Posterior cingulate gyrus (tissue), 11 donors: ENCODE measurements at places on chromosomes 2 and 18.

DNA sequence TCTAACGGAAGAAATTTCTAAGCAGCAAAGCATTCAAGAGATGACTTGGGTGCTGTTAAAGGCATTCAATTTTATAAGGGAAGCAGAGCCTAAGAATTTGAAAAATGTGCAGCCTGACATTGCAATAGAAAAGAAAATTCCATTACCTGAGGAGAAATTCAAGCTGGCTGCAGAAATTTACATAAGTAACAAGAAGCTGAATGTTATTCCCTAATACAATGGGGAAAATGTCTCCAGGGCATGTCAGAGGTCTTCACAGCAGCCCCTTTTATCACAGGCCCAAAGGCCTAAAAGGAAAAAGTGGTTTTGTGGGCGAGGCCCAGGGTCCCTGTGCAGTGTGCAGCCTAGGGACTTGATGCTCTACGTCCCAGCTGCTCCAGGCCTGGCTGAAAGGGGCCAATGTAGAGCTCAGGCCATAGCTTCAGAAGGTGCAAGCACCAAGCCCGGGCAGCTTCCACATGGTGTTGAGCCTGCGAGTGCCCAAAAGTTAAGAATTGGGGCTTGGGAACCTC lies 306.7 kb downstream of the RDH14 start:
- no peak for DNase-seq

- no peak for DNase-seq
These were observed 16.8 kb downstream of the TMEM17 start for GRCh38 chr2:62489162-62489561.

- no peak for DNase-seq
These were observed 628.0 kb downstream of the ZEB2 start for GRCh38 chr2:143891879-143892308.

DNA sequence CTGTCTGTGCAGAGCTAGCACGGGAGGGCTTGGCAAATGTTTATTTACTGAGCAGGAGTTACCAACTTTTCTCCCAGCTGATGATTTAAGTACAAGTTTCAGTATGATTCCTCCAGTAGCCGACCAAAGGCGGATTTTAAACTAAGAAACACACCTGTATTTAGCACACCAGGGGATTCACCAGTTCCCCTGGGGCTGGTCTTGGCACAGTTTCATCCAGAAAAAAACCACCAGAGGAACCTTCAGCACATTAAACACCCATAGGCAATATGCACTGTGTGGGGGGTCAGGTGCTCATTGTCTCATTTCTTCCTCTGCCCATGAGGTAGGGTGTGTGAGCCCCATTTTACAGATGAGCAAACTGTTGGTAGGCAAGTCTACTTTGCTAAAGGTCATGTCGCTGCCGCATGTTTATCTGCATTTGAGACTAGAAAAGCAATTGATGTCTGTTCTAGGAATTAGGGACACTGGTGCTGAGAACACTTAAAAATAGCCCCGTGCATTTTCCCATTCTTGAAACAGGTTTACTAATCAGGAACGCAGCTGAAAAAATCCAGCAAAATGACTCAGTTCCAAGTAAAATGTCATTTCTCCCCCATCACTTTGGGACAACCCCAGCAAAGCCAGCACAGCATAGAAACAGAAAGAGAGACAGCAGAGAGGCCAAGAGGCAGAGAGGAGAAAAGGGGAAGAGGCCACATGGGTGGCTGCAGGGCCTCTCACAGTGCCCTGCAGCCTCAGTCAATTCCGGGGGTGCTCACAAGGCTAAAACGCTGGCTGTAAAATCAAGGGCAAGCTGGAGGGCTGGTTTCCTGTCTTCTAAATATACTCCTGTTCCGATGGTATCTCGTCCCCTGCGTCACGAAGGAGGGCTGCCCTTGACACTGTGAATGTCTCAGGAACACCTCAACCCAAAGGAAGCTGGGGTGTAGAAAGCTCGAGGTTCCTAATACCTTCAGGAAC lies 166.8 kb upstream of the ID2 start:
- no peak for DNase-seq

DNA sequence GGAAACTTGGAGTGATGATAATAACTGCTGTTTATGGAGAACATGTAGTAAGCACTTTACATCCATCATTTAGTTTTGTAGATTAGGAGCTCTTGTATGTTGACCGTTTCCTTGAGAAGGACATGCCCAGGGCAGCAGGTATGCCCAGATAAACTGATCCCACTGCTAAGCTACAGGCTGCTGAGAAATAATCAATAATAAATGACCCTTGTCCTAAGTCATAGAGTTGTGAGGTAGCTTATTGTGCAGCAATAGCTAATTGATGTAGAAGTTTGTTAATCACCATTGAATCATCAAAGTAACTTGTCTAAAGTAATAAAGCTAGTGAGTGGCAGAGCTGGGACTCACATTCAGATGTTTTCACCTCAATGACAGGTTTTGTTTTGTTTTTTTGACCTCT lies 287.2 kb upstream of the CYRIA start:
- no peak for DNase-seq

DNA sequence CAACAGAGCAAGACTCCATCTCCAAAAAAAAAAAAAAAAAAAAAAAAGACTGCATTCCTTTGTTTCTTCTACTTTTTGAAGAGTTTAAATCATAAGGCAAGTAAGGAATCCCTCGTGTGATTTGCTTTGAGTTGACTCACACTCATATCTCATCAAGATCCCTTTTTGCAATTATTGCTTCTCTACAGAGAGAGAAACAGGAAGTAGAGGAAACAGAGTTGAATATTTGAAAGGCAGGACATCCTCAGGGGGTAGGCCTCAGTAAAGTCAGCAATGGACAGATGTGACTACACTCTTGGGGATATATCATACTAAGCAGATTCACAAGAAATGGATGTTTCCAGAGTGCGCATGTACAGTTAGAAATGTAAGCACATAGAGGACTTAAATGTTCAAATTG lies 11.2 kb upstream of the EFR3B start:
- DNase-seq = no peak

DNA sequence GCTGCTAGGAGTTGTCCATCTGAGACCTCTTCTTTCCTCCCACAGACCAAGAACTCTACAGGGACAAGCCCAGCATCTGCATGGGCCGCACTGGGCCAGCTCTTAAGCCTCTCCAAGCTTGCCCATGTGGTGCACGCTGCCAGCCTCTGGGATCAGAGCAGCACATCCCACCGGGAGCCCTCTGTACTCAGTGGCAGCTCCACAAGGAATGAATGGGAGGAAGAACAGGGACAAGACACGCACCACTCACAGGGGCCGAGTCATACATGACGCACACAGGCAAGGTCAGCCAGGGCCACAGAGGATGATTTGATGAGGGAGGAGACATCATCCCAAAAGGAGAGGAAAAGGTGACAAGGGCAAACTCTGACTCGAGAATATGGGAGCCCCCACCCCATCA lies 268.3 kb downstream of the KLHL29 start:
- DNase-seq = no peak

DNA sequence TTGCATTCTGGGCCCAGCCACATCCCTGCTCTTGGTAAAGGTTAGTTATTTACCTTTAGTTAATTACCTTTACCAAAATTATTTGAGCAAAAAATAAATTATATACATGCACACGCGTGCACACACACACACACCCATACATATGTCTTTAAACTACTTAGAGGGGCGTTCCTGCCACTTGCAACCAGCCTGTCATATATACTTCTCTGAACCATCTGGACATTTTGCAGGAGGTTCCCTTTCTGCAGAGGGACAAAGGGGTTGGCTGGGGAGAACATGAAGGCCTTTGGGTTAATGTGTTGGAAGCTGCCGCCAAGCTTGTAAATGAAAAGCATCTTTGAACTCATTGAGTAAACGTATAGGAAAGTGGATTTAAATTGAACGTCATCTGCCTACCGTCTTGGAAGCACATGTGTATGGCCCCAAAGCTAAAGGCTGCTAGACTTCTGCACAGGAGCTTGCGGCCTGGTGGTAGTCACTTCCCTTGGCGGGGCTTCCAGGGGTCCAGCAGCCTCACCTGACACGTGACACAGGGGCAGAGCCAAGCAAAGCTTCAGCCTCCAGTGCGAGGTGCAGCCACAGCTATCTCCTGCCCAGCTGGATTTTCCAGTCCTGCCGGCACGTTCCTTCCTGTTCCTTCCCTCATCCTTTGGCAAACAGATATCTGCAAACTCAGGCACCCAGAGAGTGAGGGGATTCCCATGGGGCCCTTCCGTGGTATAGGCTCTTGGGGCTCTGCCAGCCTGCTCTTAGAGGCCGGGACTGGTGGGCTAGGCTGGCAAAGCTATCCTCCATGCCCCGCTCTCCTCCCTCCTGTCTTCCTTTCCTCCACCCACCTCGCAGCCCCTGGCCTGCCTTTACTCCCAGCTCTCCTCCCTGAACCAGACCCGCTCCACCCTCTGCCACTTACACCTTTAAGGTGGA lies 46.1 kb downstream of the SERTAD2 start:
- DNase-seq = no peak

DNA sequence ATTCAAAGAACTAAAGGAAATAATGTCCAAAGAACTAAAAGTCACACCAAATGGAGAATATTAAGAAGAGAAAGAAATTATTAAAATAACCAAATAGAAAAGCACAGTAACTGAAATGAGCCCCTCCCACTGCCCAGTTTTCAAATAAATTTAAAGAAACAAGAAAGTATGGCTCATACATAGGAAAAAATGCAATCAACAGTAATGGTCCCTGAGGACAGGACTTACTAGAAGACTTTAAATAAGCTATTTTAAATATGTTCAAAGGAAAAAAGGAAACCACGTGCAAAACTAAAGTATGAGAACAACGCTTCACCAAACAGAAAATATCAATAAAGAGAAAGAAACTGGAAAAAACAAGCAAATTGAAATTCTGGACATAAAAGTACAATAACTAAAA lies 58.9 kb downstream of the TMEM131 start:
- DNase-seq = no peak

GRCh38 chr2:182324665-182325064 lies 102.2 kb downstream of the PDE1A start:
- DNase-seq = no peak

GRCh38 chr2:110707386-110707965 lies 24.9 kb upstream of the ACOXL start:
- DNase-seq = no peak

DNA sequence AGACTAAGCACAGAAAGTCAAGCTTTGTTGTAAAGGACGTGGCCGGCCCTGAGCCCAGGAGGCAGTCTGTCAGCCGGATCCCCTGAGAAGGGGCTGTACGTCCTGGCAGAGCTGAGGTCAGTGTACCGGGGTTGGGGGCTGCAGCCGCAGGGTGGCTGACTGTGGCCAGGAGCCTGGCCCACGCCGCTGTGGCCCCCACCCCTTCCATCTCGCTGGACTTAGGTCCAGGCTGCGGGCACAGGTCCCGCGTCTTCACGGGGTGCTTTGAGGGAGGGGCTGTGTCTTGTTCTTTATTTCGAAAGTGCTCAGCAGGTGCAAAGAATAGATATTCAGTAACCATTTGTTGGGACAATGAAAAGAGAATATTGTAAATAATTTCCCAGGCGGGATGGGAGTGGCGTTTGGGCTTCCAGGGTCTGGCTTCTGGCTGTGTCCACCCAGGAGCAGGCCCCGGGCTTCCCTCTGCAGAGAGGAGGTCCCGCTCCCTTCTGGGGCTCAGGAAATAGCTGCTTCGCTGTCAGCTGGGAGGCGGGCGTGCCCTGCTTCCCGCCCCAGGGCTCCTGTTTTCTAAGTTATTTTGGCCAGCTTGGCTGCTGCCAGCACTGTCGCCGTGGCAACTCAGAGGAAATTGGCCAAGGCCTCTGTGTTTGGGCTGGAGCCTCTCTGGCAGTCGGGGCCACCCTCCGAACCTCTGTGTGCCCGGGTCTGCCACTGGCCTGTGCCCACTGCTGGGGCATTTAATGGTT lies 7.4 kb downstream of the NFATC1 start:
- peak; percentile 48 for DNase-seq

DNA sequence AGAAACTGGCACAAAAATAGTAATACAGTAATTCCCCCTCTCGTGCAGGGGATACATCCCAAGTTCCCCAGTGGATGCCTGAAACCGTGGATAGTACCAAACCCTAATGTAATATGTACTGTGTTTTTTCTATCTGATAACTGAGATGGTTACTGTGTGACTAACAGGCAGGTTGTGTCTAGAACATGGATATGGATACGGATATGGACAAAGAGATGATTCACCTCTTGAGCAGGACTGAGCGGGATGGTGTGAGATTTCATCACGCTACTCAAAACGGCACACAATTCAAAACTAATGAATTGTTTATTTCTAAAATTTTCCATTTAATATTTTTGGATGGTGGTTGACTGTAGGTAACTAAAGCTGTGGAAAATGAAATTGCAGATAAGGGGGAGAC lies 3.4 kb downstream of the MBD1 start:
- no peak for DNase-seq

- no peak for DNase-seq
These were observed 82.6 kb downstream of the MAPK4 start for GRCh38 chr18:50642439-50642838.

DNA sequence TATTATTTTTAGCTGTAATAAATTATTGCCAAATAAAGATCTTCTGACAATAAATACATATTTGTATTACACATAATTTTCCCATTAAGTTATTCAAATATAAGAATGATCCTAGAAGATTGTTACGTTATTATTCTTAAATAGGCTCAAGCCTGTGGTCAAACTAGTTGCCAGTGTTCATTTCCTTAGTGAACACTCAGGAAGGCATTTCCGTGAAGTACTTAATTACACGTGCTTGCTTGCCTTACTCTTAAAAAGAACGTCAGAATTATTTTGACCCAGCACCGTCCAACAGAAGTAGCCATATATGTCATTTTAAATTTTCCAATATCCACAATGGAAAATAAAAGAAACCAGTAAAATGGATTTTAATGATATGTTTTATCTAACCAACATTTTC lies 249.8 kb downstream of the TXNL1 start:
- DNase-seq = no peak

DNA sequence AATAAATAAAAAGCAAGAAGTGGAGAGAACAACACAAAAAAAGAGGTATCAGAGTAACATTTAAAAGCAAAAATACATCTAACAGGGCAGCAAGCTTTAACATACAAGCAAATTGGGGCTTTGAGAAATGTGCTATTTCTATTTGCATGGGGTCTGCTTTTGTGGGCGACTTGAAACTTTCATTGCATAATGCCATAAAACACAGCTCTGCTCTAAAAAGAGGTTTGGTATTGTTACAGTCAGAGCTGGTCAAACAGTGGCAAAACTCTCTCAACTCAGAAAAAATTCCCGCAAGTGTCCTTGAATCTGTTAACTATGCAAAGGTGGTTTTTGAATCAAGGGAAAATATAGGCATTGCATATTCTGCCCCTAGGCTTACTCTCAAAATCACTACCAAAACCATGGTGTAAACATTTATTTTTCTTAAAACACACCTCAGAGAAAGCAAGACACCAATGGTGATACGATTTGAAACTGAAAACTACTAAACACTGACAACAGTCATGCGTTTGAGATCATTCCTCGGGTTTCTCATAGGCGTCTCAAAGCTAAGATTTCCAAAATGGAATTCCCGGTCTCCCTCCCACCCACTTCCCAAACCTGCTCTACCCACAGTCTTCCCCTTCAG lies 45.5 kb downstream of the RNF152 start:
- DNase-seq = no peak

GRCh38 chr2:1766425-1766824 lies 22.1 kb upstream of the PXDN start:
- DNase-seq = no peak

DNA sequence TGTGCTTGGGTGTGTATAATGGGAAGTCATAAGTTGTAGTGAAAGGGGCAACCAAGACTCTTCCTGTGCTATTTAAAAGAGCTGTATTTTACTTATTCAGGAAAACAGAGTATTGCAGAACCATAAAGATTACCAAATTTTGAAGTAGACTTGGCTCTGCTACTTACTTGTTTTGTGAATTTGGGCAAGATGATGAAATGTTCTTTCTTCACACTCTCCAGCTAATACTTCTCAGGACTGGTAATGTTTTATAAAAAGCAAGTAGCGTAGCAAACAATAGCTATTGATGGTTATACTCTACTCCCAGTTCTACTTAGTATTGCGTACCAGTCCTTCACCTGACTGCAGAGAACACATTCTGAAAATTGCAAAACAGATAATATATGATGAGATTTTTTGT lies 374.1 kb downstream of the ARHGAP15 start:
- DNase-seq = no peak
